ENCODE measurements at places on chromosomes 2 and 18.

DNA sequence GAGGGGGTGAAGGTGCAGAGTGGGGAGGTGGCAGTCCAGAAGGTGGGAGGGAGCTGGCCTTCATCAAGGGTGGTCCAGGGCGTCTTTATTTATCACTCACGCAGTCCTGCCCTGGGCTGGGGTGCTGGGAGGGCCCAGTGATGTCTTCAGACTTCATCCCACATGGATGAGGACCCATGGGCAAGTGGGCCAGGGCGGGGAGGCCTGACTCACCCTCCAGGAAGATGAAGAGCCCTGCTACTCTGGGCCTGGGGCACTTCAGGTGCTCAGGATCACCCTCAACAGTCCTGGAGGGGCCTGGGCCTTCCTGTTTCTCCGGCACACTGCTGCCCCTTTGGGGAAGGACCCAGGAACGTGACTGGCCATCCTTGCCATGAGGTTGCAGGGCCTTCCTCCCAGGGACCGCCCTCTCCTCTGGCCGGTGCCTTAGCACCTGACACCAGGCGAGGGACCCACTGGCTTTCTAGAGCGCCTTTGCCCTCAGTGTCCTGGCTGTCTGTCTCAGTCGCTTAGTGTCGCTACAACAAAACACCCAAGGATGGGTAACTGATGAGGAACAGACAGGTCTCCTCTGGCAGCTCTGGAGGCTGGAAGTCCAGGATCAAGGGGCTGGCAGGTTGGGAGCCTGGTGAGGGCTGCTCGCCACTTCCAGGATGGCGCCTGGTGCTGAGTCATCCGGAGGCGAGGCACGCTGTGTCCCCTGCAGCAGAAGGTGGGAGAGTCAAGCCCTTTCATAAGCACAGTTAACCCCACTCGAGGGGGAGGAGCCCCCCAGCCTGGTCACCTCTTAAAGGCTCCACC lies 57.8 kb upstream of the HS6ST1 start:
- DNase-seq = no peak

DNA sequence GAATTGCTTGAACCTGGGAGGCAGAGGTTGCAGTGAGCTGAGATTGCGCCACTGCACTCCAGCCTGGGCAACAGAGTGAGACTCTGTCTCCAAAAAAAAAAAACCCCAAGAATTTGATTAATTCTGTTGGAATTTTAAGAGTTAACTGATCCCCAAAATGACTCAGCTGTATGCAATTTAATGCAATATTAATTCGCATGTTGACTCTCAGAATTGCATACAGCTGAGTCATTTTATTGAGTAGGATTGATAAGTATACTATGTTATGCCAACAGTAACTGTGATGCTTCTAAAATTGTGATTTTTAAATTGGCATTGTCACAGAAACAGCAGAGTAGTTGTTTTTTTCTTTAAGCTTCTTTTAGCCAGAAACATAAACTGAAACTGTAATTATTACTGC lies 19.6 kb downstream of the MSH2 start:
- DNase-seq = no peak

DNA sequence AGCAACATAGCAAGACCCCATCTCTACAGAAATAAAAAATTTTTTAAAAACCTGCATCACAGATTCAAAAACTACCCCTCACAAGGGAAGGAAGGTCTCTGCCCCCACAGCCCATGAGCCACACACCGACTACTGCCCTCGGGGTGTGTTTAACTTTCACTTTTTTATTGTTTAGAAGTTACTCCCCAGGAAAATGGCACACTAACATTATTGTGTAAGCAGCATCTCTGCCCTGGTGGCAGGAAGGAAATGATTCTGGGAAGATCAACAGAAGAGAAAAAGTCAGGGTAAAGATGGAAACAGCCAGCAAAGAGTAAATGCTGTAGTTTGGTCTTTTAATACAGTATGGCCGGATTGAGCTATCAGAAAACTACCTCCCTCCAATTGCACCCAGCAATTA lies 21.9 kb downstream of the TRABD2A start:
- DNase-seq = no peak

GRCh38 chr2:53509831-53510388 lies 257.7 kb upstream of the CHAC2 start:
- no peak for DNase-seq

DNA sequence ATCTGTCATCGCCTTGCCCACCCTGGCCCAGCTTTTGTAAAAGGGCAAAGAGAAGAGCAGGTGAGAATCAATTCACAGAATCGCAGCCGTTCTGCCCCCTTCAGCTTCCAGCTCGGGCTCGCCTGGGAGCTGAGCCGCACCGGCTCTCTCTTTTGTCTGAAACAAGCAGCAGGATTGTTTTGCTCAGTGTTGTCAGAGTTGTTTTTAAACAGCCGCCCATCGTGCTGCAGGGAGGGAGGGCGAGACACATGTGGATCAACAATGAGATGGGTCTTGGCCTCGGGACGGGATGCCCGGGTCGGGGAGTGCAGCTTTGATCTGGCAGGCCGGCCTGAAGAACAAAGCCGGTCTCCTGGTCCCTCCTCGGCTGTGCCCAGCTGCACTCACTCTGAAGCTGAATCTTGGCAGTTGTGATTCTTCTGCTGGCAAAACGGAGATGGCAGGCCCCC lies 39.7 kb upstream of the HDAC4 start:
- no peak for DNase-seq

GRCh38 chr2:72994282-72994990 lies 77.1 kb downstream of the SFXN5 start:
- DNase-seq = no peak

DNA sequence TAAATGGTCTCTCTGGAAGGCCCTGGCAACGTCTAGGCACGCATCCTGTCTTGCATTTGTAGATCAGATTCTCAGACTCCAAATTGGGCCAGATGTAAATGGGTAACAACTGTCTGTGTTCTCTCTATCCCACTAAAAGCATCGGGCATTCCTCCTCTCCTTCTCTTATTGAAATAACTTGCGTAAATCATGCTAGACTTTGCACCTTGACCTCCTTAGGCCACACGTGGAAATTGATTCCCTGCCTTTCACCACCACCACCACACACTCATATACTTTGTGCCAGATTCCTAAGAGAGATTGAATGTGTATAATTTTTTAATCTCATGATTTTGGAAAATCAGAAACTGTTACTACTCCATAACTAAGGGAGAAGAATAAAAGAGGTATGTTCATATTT lies 21.3 kb downstream of the MAPRE3 start:
- no peak for DNase-seq

DNA sequence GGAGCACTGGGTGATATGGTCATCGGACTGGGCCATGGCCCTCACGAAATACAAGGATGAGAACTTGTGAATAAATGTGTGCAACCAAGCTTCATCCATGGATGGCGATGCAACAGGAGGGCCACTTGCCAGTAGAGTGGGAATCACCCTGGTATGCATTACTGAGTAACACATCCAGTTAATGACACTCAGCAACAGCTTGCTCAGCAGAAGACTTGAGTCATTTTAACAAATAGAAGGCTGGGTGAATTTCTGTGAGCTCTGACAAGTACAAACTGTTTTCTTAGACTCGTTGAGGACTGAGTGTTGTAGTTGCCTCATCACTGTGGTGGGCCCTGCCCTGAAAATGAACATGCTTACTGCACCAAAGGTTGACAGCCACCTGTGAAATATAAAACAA lies 221.6 kb downstream of the NCKAP5 start:
- no peak for DNase-seq

GRCh38 chr2:100397118-100397860 lies 20.2 kb downstream of the CHST10 start:
- DNase-seq = no peak

DNA sequence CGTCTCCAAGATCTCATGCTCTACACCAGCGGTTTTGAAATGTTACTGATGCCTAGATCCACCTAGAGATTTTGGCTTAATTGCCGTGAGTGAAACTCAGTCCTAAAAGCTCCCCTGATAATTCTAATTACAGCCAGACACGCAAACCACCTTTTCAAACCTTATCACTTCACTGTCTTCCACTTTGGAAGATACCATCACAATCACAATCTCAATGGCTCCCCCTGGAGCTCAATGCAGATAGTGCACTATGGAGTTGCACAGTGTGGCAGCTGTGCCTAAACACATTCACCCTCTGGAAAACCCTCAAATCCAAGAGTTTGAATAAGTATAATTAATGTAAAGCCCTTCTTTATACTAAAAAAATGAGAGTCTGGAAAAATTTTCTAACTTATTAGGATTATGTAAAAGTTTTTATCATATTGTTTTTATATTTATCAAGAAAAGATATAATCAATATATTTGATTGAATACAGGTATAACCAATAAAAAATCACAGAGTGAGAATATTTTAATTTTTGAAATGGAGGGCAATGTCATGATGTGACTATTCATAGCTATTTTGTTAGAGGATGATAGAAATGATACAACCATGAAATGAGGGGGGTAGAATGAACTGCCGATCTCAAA lies 102.9 kb upstream of the SLC8A1 start:
- DNase-seq = peak; percentile 52

- no peak for DNase-seq
Observed at GRCh38 chr2:62611854-62612253, 93.7 kb upstream of the EHBP1 start.

DNA sequence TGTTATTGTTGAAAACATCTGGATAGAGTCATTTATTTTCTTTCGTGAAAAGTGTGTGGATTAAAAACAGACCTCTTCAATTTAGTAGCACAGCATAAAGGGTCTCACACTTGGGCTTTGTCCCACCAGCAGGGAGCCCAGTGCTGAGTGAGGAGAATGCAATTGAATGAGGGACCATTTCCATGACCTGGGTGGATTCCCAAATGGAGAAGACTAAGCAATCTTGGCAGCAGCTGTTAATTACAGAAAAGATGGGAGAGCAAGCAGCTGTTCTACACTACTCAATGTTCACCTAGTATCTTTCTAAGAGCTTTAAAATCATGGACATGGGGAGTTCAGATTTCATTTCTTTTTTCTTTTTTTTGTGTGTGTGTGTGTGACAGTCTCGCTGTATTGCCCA lies 121.8 kb upstream of the FN1 start:
- DNase-seq = no peak

DNA sequence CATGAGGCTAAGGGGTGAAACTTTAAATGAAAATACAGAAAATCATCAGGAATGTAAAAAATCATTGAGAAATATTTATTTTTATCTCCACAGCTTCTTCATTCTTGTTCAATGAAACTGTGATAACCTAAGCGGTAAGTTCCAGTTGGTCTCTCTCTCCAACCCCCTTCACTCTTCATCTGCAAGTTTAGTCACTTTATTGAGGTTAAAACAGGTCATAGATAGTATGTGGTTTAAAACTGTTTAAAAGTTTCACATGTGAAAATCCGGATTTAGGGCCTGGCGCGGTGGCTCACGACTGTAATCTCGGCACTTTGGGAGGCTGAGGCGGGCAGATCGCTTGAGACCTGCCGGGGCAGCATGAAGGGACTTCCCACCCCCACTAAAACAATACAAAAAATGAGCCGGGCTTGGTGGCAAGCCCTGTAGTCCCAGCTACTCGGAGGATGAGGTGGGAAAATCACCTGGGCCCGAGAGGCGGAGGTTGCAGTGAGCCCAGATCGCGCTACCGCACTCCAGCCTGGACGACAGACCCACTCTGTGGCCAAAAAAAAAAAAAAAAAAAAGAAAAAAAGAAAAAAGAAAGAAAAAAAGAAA lies 1.6 kb upstream of the PHLPP1 start:
- no peak for DNase-seq

- DNase-seq = no peak
Observed at GRCh38 chr2:70930371-70931329, 5.0 kb upstream of the ATP6V1B1 start.

- DNase-seq = no peak
Observed at GRCh38 chr2:117818921-117819320, 4.4 kb downstream of the DDX18 start.

DNA sequence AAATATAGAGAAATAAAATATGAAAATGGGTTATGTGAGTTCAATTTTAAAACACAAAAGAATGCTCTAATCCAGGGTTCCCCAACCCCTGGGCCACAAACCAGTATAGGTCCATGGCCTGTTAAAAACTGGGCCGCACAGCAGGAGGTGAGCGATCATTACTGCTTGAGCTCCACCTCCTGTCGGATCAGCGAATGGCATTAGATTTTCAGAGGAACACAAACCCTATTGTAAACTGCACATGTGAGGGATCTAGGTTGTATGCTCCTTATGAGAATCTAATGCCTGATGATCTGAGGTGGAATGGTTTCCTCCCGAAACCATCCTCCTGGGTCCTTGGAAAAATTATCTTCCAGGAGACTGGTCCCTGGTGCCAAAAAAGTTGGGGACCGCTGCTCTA lies 34.7 kb downstream of the TTR start:
- DNase-seq = no peak

DNA sequence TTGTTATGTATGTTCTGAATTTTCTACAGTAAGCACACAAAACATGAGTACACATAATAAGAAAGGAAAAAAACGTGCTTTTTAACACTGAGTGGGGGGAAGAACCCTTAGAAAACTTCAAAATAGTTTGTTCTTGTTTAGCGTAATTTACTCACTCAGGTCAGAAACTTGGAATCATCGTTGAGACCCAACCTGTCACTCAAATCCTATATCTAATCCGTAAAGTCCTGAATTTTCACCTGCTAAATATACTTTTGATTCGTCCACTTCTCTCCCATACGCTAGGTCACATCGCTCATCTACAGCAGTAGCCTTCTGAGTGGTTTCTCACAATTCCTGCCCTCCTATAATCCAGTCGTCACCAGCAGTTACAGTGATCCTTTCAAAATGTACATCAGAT lies 767 bp downstream of the TPRKB start:
- DNase-seq = no peak

- no peak for DNase-seq
Observed at GRCh38 chr2:189236066-189236465, 56.5 kb upstream of the COL5A2 start.

GRCh38 chr2:233168445-233168844 lies 83.0 kb upstream of the ATG16L1 start:
- DNase-seq = no peak

DNA sequence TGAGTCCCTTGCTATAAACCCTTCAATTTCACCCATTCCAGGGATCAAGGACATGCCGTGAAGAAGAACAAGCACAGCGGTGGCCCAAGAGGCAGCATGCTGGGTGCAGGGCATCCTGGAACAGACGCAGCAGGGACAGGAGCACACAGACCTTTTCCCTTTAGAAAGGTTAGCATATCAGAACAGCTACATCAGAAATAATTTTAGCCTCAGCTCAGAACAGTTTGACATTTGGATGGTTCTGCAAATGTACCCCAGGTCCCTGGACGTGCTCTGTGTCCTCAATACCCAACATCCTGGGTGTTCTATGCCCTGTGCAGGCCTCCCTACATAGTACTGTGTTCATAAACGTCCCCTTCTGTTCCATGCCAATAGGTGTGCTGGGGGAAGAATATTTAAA lies 80.4 kb downstream of the MYOM1 start:
- no peak for DNase-seq

All from CD4-positive, alpha-beta T cell treated with Interleukin-1 beta for 1 hour (primary cell).